Activated gamma-delta T cell (primary cell): ENCODE measurements at places on chromosomes 6 and 20.

DNA sequence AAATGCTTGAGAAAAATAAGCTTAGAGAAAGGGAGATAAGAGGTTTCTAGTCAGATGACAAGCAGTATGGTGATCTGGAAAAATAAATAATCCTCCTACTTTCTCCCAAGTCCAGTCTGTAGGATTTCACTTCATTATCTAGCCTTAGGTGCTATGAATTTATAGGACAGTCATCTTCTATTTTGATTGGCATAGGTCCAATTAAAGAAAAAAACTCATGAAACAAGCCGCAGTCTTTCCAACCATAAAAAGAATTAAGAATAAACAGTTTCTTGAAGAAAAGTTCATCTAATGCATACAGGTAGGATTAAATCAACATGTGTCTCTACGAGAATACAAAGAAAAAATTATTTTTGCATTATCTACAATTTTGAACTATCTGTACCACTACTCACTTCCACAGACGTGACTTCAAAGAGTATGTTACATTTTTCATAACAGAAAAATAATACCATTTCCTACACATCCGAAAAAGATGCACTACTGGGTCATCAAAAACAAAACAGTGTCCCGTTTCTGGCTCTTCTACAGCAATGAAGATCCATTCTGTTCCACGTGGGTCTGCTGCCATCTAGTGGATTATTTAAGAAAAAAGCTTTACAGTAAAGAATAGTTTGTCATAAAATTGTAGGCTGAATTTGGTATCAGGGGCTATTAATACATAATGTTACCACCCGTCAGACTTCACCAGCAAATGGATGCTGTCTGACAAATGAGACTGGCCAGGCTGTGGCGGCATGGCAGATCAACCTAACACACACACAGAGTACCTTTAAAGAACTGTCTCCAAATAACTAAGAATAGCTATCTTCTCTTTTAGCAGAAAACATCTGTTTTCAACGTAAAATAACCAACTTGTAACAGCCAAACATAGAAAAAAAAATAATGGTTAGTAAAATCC, 28.9 kb downstream of the STX7 start:
- DNase-seq, result no peak

DNA sequence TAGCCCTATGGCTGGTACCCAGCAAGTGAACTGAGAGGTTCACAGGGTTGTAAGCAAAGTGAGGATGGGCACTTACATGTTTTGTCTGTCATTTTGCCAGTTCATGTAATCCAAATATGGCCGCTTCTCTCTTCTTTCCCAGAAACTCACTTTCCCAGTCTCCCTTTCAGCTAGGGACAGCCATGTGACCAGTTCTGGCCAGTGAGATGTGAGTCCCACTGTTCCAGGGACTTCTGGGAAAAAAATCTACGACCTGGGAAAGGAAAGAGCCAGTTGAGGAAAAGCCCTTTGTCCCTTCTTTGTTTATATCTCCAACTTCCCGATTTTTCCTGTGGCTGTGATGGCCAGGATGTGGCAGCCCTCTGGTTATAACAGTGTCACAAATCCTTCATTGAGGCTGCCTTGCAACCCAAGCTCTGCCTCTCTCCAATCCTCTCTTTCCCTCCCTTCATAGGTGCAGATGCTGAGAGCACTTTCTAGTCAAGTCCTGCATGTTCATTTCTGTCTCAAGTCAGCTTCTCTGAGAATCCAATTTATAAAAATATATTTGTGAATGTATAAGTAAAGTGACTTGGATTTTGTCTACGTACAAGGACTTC, 148.6 kb upstream of the ZFP64 start:
- DNase-seq, result no peak

GRCh38 chr6:163329991-163330390, 84.5 kb upstream of the QKI start:
- no peak for DNase-seq

GRCh38 chr20:43565758-43566104, 6.9 kb downstream of the SGK2 start:
- DNase-seq, result no peak

DNA sequence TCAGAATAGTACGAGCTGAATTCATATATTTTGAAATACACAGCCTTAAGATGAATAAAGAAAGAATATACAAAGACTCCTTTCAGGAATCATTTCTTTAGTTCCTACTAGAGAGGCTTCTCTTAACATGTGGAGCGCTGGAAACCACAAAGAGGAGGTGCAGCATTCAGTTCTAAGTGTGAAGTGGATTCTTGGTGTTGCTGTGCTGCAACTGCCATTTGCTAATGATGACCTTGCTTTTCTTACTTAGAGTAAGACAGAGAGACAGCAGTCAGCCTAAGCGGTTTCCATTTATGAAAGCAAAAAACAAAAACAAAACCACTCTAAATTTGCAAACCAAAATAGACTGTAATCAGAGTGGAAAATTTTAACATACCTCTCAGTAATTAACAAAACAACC, 629.0 kb downstream of the EPHA7 start:
- no peak for DNase-seq

DNA sequence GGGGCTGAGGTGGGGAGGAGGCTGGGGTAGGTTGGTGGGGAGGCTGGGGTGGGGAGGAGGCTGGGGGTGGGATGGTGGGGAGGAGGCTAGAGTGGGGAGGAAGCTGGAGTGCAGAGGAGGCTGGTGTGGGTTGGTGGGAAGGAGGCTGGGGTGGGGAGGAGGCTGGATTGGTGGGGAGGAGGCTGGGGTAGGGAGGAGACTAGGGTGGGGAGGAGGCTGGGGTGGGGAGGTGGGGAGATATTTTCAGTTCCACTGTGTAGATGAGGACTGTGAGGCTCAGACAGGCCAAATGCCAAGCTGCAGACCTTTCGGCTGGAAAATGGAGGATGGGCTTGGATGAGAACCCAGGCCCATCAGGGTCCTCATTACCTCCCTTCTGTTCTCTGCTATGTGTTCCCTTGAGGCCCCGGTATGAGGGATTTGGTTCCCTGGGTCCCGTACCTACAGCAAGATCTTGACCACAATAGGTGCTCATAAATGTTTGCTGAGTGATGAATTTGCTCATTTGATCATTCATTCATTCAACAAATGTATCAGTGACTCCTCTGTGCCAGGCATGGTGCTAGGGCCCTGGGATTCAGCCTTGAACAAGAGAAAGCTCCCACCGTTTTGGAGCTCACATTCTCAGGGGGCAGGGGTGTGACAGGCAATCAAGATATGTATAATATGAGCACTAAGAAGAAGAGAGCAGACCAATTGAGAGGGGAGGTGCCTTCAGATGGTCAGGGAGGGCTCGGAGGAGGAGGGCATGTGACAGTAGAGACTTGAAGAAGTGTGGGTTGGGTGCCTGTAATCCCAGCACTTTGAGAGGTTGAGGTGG, 36.1 kb upstream of the NOL4L start:
- DNase-seq, result no peak

DNA sequence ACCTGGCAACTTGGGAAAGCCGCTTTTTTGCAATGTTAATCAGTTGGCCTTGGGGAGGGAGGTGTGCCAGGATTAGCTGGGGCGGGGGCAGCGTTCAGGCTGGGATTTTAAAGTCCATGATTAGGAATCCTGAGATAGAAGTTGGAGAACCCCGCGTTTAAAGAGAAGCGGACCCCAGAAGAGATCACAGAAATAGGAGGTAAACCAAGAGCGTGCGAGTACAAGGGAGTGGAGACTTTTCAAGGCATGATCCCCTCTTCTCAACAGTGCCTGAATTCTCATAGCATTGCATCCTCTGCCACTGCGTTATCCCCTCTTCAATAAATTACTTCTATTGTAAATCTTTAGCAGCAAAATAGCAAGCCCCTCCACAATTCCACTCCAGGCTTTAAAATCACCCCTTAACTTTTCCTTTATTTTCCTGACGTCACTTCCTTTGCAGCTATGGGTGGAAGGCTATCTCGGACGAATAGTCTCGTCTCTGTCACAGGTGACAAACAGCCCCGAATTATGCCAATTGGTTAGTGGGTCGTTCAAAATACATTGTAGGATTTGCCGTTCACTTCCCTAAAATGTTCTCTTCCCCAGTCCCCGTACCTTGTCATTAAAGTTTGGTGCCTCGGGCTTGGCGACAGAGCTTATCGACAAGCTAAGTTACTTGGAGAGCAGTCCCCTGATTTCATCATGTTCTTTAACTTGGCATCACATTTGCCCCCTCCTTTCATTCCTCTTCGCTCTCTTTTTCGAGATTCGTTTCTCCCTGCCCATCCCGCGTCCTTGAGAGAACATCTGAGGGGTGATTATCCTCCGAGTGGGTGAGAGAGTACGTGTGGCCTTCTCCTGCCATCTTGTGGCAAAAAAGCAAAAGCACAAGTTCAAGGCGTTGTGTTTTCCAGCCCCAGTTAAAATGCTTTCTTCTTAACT, 17.1 kb downstream of the OR2B2 start:
- DNase-seq, result no peak

DNA sequence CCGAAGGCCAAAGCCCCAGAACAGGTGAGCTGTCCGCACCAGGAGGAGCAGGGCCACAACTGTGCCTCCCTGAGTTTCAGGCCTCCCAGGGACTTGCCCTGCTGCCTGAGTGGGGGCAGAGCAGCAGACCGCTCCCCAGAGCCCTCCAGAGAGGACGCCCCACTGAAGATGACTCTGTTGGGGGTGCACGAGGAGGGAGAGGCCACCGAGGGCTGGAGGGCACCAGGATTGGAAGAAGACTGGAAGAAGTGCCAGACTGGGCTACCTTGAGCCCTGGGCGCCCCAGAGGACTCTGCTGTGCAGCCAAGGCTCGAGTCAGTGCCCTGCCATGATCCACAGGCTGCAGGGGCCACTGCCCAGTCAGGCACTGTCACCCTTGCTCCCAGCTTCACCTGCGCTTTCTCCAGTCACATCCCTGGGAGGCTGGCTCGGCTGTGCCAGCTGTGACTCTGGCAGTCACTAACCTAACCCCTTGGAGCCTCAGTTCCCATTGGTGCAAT, 11.3 kb downstream of the CST7 start:
- no peak for DNase-seq
